Activated B cell treated with CpG ODN at 0.5 μM for 24 hours (primary cell): ENCODE measurements at places on chromosomes 12 and 14. TPM values are rescaled to one million over a fixed set of nuclear protein-coding genes. Genes with fewer than 3 reads are reported as not detected.

DNA sequence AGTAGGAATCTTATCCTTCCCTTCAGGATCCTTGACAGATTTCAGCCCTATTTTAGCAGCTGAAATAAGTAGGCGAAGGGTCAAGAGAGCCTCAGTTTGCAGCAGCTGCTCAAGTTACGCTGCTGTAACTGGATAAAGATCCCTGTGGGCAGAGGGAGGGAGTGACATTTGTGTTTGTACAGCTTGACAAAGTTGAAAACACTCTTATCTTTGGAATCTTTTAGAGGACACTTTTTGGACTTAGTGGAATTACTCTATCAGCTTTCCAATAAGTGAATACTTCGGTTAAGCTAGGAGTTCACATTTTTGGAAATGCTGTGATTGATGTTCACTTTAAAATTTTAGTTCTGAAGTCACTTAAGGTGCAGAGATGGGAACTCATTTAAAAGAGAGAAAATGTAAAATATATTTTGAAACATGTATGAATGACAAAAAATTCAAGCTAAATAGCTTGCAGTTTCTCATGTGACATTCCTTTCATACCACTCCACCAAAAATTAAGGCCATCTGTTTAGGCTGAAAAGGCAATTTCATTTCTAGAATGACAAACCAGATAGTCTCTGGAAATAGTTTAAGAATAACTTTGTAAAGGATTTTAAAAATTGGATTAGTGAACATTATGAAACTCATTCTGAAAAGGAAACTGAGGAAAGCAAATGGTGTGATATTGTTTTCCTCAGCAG, 55.2 kb downstream of the SLC38A4 start:
- DNase-seq = no peak

DNA sequence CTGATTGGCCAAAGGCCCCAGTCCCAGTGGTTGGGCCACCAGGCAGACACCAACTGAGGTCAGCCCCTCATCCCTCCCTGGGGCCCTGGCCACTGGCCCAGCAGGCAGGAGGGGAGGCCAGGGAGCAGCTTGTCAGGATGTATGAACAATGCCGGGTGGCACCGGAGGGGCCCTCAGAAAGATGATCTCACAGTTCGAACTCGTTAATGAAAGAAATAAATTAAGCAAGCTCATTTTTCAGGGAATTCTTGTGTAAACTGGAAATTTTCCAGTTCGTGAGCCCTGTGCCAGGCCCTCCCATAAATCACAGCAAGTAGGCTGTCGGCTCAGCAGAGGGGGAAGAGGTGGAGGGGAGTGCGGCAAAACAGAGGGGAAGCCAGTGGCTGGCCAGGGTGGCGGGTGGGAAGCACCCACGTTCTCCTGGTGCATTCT, 177.0 kb upstream of the VASH1 start:
- no peak for DNase-seq

GRCh38 chr12:8483079-8483478, 27.3 kb downstream of the CLEC6A start:
- DNase-seq = no peak

- no peak for DNase-seq
Measured at GRCh38 chr12:108400056-108400455, 60.9 kb upstream of the CMKLR1 start.

The COX6A1 gene
- 255 and 292 TPM in 2 replicates for total RNA-seq

The GPR84 gene
- total RNA-seq = not detected in 2 replicates
